Activated T-cell treated with anti-CD3 and anti-CD28 coated beads for 4 hours (primary cell): ENCODE measurements at places on chromosomes 2 and 18.

- no peak for DNase-seq
These were observed 89.0 kb downstream of the NBAS start for GRCh38 chr2:15472133-15472532.

DNA sequence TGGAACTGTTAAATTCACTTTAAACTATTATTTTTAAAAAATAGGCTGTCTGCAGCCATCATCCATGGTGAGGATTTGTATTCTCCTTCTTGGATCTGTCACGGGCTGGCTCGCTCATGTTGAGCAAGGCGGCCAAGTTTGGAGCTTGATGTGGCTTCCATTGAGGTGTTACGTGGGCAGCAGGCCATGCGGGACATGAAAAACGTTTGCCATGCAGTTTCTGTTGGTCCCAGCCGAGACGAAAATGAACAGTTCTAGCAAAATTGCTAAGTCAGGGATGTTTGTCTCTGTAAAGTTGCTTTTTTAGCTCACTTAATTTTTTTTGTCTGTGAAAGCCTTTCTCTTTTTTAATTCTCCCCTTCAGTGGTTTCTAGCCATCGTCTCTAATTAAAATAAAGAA is 70.2 kb upstream of the MGAT5 start:
- DNase-seq, result no peak

DNA sequence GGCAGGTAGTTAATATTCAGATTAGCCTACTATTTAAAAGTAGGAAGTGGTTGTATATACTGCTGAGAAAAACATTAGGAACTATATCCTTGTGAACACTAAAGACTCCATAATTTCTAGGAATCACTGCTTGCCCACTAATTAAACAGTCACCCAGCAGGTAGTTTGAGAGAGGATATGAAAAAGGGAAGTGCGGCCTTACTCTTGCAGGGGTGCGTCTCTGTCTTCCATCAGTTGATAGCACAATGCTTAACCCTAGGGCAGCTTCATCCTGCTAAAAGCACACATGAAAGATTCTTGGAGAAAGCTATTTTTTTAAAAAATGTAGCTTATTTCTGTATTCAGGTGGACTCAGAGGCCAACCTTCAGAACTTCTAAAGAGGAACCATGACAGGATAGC is 53.1 kb upstream of the ATP5MC3 start:
- DNase-seq, result no peak

DNA sequence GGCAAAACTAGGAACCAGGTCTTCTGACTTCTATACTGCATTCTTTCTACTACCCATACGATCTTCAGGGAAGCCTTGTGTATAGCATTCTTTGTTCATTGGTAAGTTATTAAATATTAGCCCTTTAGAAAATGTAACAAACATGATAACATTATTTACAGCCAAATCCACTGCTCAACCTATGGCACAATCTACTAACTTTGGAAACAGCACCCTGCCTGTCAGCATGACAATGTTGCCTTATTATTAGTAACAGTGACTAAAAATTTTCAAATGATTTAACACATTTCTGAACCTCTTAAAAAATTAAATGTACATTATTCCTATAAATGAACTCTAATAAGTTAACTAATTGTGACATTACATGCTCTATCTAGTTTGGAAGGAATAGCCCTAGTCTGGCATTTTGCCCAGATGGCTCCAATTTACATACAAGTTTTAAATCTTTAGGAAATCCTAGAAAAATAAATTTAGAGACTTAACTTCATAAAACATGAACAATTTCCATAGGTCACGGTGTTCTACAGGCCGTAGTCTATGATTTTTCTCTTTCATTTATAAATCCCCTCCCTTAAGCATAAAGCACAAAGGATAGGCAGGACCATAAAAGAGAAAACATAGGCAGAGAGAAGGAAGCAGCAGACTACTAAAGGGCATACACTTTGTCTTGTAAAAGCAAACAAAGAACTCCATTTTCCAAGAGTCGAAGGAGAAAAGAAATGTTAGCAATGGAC is 33.7 kb downstream of the YES1 start:
- no peak for DNase-seq

- no peak for DNase-seq
These were observed 30.9 kb upstream of the SERPINB12 start for GRCh38 chr18:63511285-63511684.

DNA sequence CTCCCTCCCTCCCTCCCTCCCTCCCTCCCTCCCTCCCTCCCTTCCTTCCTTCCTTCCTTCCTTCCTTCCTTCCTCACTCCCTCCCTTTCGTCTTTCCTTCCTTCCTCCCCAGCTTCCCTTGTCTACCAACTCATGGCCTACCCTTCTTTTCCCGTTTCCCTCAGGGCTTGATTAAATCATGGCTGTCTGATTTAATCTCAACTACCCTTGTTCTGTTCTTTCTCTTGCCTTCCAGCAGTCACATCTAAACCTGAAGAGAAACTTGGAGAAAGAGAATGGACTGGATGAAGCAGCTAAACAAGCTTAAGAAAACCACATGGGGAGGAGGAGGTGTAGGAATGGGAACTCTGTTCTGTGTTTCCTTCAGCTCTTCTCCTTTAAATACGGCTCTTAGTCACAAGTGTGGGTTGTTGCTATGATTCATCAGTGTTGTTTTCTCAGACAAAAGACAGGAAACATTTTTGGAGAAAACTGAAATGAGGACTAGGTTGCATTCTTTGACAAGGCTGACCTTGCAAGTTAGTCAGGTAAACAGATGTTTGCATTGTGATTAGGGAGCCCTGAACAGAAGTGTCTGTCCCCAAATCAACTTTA is 177.9 kb downstream of the LRRTM1 start:
- no peak for DNase-seq

GRCh38 chr18:36627637-36628036 is 201.2 kb downstream of the TPGS2 start:
- no peak for DNase-seq

DNA sequence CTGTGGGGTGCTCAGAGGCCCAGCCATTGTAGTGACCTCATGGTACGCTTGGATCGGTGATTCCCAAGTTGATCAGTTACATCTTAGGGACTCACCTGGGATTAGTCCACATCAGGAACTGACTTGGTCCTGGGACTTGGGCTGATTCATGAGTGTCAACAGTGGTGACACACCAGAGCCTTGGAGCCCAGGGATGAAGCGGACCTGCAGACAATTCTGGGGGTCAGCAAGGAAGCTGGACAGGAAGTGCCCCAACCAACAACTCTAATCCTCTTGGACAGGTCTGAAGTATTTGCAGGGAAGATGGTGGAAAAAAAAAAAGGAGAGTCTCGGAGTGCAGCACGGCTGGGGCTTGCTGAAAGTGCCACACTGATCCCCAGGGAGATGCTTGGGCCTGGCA is 288.6 kb downstream of the PHLPP1 start:
- no peak for DNase-seq

DNA sequence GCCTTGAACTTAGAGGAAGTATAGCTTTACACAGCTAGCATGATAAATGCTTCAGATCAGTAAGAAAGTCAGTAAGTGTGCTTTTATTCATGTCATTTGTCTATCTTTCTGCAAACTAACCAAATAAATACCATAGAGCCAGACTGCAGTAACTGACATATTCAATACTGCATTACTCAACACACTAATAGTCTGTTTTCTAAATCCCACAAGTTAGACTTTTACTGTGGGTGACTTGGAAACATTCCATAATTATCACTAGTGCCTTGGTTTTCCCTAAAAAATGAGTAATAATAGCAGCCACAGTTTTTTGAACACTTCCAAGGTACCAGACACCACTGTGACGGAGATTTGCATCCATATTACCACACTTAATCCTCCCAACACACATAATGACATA is 33.0 kb downstream of the ACVR1 start:
- no peak for DNase-seq

DNA sequence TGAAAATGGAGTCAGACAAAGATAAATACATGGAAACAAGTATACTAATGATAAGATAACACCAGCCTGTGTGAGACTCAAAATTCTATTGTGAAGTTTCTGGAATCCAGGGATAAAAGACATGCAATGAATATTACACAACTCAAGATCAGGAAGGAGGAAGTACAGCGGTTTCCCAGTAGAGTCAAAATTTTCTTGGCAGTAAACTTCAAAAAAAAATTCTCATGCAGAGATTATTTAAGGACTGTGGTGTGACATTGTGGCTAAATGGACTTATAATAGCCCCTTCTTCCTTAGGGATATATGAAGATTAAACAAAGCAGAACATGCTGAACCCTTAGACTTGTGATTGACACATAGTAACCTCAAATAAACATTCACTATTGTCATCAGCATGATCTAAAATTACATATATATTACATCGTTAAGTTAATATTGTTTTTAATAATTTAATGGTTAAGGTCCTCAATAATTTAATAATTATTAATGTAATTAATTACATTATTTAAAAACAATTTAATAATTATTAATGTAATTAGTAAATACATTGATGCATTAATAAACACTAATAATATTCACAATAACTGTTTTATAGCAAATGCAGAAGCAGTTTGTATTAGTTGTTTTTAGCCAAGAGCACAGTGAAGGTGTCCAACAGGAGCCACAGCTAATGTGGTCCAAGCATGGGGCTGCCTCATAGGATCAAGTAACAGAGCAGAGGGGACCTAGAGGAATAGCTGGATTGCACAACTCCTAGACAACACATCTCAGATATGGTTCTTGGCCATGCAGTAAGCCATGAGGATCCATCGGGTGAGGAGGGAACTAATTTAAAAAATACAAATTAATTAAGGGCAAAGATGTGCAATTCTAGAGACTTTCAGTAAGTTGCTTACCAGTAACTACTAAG is 77.3 kb downstream of the POLE4 start:
- DNase-seq, result no peak

GRCh38 chr18:27363872-27364271 is 178.8 kb upstream of the CHST9 start:
- no peak for DNase-seq

GRCh38 chr2:102277202-102277700 is 34.1 kb upstream of the IL1RL1 start:
- no peak for DNase-seq

- no peak for DNase-seq
These were observed 709 bp downstream of the UGP2 start for GRCh38 chr2:63842149-63843061.

- DNase-seq, result no peak
These were observed 24.9 kb downstream of the MTCL1 start for GRCh38 chr18:8730080-8730827.

DNA sequence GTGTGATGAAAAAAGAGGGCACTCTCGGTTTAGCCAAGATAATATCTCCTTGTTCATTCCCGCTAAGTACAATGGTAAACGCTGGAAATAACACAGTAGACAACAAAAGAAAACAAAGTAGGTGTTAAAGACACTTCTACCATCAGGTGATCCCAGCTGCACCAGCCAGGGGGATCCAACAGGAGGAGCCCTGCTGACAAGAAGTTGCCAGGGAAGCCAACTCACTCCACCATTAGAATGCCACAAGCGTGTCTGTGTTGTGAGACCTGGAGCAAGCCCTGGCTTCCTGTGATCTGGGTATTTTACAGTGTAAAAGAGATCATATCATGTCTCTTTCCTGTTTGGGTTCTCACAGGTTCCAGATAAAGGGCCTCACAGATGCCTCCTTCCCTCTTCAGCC is 117.0 kb downstream of the GRB14 start:
- no peak for DNase-seq

DNA sequence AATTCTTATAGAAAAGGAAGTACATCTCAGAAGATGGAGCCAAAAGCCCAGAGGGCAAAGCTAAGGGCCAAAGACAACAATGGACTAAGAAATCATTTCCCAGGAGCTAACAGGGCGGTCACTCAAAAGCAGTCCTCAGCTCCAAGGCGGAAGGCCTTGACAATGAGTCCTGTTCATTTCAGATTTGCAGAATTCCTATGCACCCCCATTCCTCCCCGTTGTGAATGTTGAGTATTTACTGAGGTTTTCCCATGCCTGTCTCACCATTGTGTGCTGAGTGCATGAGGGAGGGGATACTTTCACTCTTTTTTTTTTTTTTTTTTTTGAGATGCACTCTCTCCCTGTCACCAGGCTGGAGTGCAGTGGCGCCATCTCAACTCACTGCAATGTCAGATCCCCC is 18.8 kb upstream of the DTNB start:
- no peak for DNase-seq

GRCh38 chr2:30293303-30293921 is 62.1 kb downstream of the LBH start:
- no peak for DNase-seq
